Activated CD4-positive, alpha-beta T cell treated with anti-CD3 and anti-CD28 coated beads for 24 hours (primary cell): ENCODE measurements at places on chromosomes 3 and 15.
A peak's percentile ranks its signal among the peaks of the same experiment; 100 is the strongest.

DNA sequence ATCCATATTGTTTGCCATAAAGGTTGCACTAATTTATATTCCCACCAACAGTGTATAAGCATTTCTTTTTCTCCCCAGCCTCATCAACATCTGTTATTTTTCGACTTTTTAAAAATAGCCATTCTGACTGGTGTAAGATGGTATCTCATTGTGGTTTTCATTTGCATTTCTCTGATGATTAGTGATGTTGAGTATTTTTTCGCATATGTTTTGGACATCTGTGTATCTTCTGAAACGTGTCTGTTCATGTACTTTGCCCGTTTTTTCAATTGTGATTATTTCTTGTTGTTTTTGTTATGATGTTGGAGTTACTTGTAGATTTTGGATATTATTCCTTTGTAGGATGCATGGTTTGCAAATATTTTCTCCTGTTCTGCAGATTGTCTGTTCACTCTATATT lies 46.5 kb downstream of the TP63 start:
- DNase-seq: no peak

GRCh38 chr3:193556841-193557240 lies 2.1 kb upstream of the ATP13A4 start:
- DNase-seq: no peak

DNA sequence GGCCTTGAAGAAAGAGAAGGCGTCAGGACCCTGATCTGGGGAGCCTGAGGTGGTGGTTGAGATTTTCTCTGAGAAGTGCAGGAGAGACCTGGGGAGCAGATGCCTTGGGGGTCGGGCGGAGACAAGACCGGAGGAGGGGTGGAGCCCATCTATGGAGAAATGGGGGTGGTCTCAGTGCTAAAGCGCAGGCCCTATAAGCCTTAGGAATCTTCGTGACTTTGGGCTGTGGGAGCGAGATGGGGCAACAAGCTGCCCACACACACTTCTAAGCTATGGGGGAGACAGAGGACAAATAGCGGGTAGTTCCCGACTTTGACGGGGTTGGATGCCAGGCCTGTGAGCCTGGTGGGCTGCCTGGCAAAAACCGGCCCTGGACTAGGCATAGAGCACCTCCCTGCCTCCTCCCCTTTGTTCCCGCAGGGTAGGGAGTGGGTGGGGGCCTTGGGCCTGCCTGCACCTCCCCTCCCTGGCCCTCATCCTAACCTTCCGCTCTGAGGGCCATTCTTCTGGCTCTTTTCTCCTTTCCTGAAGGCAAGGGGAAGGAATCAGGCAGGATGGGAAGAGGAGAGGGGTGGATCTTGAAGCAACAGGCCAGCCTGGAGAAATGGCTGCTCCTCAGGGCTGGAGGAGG lies 880 bp downstream of the NISCH start:
- DNase-seq: no peak

DNA sequence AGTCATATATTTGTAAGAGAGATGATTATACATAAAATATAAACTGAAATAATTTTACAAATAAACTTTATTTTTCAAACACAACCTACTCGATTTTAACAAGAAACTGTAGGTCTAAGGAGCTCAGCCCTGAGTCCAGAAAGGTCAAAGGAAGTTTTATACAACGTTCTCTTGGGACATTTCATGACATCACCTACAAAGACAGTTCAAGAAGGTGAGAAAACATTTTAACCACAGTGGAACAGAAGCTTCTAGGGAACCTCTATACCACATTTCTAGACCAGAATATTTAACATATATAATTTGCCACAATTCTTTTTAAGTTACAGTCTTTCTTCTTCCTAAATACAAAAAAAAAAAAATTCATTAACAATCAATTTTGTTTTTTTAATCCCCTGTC lies 40.1 kb downstream of the CBLB start:
- DNase-seq: no peak

GRCh38 chr15:33311312-33311971 lies 675 bp downstream of the RYR3 start:
- no peak for DNase-seq

DNA sequence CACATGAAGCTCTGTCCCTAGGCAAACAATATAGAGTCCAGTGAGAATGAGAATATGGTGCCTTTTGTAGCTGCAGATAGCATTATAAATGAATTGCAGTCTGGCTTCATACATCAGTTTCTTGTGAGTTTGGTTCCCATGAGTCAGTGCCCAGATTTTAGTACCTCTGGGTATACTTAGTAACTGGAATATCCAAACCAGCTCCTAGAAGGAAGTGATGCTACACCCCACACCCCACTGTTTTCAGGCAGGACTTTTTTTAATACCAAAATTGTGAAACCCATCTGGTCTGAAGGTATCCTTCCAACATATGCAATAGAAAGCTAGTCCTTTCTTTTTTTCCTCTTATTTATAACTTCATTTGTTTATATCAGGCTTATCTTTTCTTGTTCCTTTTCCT lies 42.1 kb upstream of the FOXP1 start:
- no peak for DNase-seq

GRCh38 chr15:28078191-28078719 lies 20.9 kb downstream of the OCA2 start:
- no peak for DNase-seq

DNA sequence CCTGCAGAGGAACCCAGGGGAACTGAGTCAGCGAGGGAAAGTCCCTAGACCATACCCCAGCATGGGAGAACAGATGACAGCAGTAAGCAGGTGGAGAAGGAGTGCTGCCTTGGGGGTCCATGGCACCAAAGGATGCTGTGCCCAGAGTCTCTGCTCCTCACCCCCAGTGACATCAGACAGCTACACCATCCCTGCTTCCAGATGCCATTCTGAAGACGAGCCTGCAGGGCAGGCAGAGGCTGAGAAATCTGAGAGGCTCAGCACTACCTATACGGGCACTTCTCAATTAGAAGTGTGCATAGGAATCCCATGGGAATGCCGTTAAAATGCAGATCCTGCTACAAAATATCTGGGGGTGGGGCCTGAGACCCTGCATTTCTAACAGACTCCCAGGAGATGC lies 211.3 kb upstream of the NSMCE3 start:
- DNase-seq: no peak

- no peak for DNase-seq
These were observed 112.4 kb upstream of the CCDC54 start for GRCh38 chr3:107264888-107265287.

GRCh38 chr3:111924283-111924682 lies 54.5 kb upstream of the ABHD10 start:
- DNase-seq: no peak

DNA sequence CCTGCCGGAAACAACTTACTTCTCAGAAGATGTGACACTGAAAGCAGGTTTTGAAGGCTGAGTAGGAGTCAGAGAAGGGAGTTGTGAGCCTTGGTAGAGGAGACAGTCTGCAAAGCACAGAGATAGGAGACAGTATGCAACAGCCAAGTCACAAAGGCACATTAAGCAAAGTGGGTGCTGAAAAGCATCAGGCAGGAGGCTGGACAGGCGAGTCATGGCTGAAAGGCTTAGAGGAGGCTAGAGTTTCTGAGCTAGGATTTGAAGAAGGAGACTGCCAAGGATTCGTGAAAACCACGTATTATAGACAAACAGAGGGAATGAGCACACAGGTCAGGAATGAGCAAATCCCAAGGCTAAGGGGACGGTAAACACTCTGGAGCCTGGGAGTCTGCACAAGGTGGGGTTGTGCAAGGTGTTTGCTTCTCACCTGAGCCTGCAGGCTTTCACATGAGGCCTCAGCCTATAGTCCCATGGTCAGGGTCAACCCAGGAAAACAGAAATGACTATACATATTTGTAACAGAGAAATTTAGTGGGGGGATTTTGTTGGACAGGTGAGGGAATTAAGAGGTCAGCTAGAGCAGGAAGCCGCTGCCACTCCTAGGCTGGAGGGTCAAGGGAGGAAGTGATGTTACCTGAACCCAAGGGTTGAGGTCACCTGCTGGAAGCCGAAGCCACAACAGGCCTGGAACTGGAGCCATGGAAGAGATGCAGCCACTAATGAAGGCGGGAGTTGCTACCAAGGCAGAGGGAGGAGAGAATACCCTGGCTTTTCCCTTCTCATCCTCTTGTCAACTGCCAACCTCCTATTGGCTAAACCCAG lies 23.1 kb upstream of the TRIM71 start:
- DNase-seq: no peak

GRCh38 chr15:67524235-67524634 lies 3.3 kb downstream of the C15orf61 start:
- no peak for DNase-seq

GRCh38 chr3:72229952-72230351 lies 445.0 kb upstream of the PROK2 start:
- DNase-seq: no peak

GRCh38 chr3:78049521-78049920 lies 1009.6 kb downstream of the ROBO2 start:
- DNase-seq: no peak

GRCh38 chr3:151199554-151200438 lies 3.2 kb downstream of the GPR171 start:
- no peak for DNase-seq

- no peak for DNase-seq
These were observed 83.3 kb downstream of the ZNF621 start for GRCh38 chr3:40608091-40608490.

- peak; percentile 93 for DNase-seq
These were observed 14.4 kb upstream of the BSN start for GRCh38 chr3:49539659-49540560.

- DNase-seq: no peak
These were observed 239 bp upstream of the ZFYVE19 start for GRCh38 chr15:40806672-40807027.

DNA sequence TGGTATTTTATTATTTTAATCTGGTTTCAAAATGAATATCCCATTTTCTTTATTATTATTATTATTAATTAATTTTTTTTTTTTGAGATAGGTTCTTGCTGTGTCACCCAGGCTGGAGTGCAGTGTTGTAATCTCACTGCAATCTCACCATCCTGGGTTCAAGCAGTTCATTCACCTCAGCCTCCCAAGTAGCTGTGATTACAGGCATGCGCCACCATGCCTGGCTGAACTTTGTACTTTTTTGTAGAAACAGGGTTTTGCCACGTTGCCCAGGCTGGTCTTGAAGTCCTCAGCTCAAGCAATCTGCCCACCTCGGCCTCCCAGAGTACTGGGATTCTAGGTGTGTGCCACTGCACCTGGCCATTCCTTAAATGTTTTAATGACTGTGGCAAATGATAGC lies 28.6 kb downstream of the DAG1 start:
- DNase-seq: no peak

GRCh38 chr3:13075318-13075717 lies 2.1 kb upstream of the IQSEC1 start:
- DNase-seq: no peak

- no peak for DNase-seq
These were observed 280.6 kb downstream of the PTPRG start for GRCh38 chr3:61841988-61842387.

GRCh38 chr3:98971169-98971681 lies 69.7 kb upstream of the DCBLD2 start:
- no peak for DNase-seq

- DNase-seq: no peak
These were observed 3.3 kb upstream of the CCDC54 start for GRCh38 chr3:107373896-107374295.

DNA sequence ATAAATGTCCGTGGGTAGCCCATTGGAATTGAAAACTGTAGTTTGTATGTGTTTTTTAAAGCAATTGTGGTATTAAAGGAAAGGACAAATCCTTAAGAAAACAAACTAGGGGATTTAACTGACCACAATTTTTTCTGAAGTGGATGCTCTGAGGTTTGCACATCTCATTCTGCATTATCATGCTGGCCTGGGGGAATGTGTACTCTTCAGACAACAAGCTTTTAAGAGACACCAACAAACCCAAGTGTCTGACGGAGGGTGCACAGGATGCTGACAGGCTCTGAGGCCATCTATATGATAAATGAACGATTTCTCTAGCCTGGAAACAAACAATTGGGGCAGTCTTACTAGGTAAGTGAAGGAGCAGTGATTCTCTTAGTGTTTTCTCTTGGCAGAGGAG lies 9.1 kb downstream of the LINS1 start:
- DNase-seq: no peak

DNA sequence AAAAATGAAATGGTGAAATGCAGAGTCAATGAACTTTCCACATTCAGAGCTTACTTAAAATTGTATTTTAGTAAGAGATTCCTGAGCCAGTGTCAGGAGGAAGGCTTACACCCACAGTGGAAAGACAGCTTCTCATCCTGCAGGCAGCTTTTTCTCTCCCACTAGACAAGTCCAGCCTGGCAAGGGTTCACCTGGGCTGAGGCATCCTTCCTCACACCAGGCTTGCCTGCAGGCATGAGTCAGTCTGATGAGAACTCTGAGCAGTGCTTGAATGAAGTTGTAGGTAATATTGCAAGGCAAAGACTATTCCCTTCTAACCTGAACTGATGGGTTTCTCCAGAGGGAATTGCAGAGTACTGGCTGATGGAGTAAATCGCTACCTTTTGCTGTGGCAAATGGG lies 3.1 kb downstream of the CCR4 start:
- DNase-seq: no peak

DNA sequence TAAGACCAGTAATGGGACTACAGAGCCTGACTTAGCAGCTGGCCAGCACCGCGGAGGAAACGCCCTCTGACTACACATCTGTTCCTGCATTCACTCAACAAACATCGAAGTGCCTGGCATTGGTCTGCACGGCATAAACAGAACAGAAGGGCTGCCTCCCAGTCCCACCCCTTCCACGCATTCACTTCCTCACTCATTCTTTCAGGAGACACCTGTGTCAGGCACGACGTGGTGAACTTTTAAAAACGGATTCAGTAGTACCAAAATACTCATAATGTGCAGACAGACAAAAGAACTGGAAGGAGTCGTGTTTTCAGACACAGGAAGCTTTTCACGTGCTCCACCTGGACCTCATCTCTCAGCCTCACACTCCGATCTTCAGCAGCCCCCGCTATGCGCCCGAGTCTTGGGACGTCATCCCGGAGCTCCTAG lies 123.3 kb downstream of the XXYLT1 start:
- DNase-seq: no peak

DNA sequence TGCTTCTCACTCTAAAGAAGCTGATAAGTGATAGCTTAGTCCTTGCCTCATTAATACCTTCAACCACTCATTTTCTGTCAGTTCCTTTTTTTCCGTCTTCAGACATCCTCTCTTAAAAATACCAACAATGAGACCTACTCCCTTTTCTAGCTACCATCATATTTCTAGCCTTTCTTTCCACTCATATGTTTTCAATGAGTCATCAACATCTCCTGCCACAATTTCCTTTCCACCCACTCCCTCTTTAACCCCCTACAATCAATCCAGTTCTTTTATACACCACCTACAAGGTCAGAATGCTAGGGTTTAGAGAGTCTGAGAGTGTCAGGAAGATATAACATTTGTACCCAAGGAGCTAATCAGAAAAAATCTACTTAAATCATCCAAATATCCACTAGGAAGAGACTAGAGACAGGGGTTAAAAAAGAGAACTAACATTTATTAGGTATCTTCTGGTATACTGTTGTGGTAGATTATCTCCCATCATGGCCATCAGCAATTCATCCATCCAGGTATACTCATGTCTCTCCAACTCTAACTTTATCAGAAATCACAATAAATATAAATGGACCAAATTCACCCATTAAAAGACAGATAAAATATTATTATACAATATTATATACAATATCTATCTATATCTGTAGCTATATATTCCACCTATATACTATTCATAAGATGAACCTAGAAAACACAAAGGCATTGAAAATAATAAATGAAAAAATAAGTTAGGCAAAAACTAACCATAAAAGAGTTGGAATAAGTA lies 42.5 kb downstream of the MYLK start:
- no peak for DNase-seq
